ENCODE measurements at places on chromosomes 4 and X. TPM values are rescaled to one million over a fixed set of nuclear protein-coding genes. Genes with fewer than 3 reads are reported as not detected.

The MAMLD1 gene
- total RNA-seq, result 1.2 TPM

The PLRG1 gene
- total RNA-seq, result 41.8 TPM

DNA sequence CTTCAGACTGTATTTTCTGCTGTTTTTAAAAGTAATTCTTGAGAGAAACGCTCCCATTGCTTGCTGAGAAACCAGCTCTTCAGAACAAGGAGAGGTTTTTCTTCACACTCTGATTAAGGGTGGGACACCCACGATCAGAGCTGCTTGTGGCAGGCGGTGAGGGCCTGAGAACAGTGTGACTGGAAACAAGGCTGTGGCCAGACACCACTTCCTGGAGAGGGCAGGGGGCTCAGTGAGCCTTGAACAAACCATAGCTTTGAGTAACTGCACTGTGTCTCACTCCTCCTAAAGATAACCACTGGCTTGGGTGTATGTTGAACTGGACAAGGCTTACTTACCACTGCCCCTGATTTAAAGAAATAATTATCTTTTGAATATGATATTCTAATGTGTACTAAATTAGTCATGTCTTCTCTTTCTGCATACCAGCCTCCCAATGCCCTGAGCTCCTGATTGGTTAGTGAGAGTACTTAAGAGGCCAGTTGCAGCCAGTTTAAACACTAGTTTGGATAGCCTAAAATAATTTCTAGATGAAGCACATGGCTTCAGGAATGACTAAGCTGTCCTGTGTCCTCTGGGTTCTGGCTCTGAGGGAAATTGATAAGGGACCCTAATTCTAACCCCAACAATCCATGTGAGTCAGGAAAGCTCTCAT is 3.7 kb upstream of the GPR82 start:
- no peak for DNase-seq

DNA sequence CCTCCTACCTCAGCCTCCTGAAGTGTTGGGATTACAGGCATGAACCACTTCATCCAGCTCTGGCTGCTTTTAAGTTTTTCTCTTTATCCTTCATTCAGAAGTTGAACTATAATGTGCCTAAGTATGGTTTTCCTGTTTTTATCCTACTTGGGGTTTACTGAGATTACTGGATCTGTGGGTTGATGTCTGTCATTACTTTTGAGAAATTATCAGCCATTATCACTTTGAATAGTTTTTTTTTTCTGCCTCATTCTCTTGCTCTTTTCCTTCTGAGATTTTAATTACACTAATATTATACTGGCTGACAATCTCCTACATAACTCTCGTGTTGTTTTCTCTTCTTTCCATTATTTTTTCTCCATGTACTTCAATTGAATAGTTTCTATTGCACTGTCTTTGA is 47.6 kb upstream of the MORC4 start:
- DNase-seq, result no peak

GRCh38 chrX:15816438-15816809 is 26.1 kb downstream of the ZRSR2 start:
- DNase-seq, result no peak

Measured in heart right ventricle (tissue), 16 donors.